ENCODE measurements at places on chromosomes 4 and X.
A peak's percentile ranks its signal among the peaks of the same experiment; 100 is the strongest.

DNA sequence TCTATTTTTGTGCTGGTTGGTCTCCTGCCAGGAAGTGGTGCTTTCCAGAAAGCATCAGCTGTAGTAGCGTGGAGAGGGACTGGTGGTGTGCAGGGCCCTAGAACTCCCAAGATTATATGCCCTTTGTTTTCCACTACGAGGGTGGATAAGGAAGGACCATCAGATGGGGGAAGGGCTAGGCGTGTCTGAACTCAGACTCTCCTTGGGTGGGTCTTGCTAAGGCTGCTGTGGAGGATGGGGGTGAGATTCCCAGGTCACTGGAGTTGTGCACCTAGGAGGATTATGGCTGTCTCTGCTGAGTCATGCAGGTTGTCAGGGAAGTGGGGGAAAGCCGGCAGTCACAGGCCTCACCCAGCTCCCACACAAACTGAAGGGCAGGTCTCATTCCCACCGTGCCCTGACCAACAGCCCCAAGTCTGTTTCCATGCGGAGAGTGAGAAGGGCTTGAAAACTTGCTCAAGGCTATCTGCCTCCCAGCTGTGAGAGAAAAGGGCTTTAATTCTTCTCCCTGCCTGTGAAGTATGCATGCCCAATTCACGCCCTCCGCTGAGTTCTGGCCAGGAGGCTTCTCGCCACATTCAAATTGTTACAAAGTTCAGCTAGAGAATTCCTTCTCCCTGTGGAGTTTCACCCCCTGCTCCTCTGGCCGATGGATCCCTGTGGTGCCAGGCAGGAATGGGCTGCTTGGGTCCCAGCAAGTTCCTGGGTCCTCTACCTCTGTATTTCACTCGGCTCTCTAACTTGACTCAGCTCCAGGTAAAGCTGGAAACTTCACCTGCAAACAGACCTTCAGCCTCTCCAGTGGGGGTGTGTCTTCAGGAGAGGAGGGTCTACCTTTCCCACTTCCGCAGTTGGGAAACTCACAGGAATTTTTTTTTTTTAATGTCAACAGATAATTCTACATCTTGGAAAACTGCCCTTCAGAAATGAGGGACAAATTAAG is 7.7 kb upstream of the CSTF2 start:
- DNase-seq, result no peak

GRCh38 chr4:47816748-47817147 is 21.1 kb downstream of the CORIN start:
- no peak for DNase-seq

GRCh38 chrX:132394591-132394990 is 94.2 kb downstream of the MBNL3 start:
- DNase-seq, result no peak

GRCh38 chr4:104394406-104395167 is 100.1 kb downstream of the CXXC4 start:
- no peak for DNase-seq

- peak; percentile 10 for DNase-seq
Measured at GRCh38 chr4:26372525-26373172, 51.8 kb downstream of the RBPJ start.

- DNase-seq, result no peak
Measured at GRCh38 chr4:110106931-110107296, 91.5 kb downstream of the ELOVL6 start.

DNA sequence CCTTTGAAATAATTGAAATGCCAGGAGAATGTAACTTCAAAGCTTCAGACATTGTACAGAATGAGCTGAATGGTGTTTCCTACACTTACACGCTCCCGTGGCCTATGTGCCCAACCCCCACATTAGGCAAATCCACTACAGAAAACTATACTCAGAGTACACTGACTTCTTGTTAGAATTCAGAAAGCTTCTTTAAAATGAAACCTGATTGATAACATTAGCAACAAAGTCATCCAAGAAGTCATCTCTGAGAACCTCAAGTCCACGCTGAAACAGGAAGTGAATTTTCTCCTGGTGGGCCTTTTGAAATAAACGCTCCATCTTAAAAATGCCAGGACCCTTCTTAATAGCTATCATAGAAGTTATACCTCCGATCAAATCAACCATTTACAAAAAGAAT is 136.3 kb downstream of the TSPAN5 start:
- DNase-seq, result no peak

GRCh38 chr4:159298502-159298901 is 195.6 kb downstream of the RAPGEF2 start:
- no peak for DNase-seq

GRCh38 chr4:149095811-149096210 is 653.6 kb upstream of the NR3C2 start:
- DNase-seq, result no peak

GRCh38 chr4:120873554-120873953 is 49.0 kb downstream of the PRDM5 start:
- no peak for DNase-seq
